ENCODE measurements at places on chromosomes 16 and 17.

- DNase-seq: no peak
These were observed 10.7 kb downstream of the CACNA1H start for GRCh38 chr16:1163567-1164055.

GRCh38 chr16:2472885-2473445 lies 1.9 kb downstream of the NTN3 start:
- DNase-seq: no peak

GRCh38 chr16:69880640-69881133 lies 70.4 kb upstream of the CLEC18A start:
- DNase-seq: no peak

DNA sequence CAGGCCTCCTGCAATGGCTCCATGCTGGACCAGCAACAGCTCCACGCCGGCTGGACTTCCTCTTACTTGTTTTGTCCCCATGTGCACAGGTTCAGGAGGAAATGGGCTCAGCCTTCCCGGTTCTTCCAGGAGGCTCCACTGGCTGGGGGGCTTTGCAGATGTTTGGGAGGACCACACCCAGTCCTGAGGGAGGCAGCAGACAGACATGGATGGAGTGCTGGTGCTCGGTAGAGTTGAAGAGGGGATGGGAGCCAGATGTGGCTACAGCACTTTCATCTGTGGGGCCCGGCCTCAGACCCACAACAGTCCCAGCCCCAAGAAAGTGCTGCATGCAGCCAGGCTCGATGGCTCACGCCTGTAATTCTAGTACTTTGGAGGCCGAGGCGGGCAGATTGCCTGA lies 21.8 kb downstream of the NARF start:
- no peak for DNase-seq

- DNase-seq: no peak
These were observed 807 bp upstream of the HBQ1 start for GRCh38 chr16:179211-180092.

GRCh38 chr17:69810326-69810965 lies 264.6 kb upstream of the KCNJ16 start:
- DNase-seq: no peak

DNA sequence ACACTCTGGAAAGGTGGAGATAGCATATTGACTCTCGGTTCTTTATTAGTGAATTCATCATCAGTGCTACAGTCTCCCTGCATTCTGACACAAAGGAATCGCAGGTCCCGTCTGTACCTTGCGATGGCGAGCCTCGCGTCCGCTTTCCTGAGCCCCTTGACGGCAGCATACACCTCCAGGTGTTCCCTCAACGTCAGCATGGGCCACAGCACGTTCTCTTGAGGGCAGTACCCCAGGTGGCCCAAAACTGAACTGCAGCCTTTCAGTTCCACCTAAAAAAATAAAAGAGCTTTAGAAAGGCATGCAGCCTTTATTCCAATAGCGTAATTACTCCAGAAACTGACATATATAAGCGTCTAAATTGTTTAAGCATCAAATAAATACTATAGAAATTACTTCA lies 24.2 kb upstream of the ABCA9 start:
- no peak for DNase-seq

DNA sequence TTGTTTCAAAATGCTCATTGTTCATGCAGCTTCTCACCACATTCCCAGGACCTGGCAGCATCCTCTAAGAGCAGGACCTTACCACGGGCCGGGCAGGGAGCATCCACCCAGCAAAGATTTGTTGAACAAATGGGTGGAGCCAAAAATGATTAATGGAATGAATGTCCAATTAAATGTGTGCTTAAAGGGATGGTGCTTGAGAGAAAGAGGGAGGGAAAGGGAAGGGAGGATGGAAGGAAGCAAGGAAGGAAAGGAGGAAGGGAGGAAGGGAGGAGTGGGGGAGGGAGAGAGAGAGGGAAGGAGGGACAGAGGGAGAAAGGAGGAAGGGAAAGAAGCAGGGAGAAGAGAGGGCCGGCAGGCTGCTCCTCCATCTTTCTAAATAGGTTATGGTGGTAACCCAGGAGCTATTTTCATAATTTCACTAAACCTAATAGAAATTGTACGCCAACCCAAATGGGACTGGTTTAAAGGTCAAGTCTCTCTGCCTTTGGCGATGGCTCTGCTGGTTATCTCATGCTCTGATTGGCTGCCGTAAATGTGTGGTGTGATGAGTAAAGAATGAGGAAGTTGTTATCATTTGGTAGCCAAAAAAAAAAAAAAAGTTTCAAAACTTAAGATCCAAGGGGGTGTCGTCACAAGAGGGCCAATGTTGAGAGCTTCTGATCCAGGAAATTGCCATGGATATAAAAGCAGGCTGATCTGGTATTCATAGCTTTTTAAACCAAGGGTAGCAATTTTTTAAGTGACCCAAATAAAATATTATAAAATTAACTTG lies 126.7 kb upstream of the FOXF1 start:
- no peak for DNase-seq

DNA sequence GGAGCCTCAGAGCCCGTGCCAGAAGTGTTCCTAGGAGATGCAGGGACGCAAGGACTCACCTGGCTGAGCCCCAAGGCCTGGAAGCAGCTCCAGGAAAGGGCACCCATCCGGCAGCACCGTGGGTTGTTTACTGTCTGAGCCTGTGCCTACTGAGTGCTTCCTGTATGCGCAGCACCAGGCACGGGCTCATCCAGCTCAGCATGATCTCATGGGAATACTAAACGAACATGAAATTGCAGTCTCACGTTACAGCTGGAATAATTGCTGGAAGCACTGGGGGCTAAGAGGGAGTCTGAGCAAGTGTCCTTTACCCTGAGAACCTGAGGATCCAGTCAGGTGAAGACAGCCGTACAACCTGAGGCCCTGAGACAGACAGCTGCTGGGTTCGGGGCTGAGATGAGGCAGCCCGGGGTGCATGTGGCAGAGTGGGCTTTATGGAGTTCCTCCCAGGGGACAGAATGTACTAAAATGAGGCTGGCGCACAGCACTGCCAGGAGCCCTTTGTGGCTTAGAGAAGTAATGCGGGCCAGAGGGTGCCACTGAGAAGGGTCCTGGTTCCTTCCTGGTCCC lies 5.4 kb downstream of the CTRL start:
- no peak for DNase-seq

DNA sequence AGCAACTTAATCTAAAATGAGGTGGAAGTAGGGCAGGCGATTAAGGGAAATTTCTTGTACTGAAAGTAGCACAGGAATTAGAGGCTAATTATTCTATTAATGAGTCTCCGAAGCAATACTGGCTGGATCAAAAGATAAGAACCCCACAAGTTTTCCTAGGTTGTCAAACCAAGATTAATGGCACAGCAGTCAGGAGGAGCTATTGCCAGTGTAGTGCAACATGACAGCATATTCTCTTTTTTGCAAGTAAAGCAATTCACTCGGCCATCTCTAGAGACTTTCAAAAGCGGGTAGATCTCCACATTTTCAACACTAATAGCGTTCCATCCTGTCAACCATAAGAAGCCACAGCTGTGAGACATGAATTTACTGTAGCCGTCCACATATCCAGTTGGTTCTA lies 81.2 kb downstream of the CYB561 start:
- no peak for DNase-seq

- DNase-seq: no peak
These were observed 13.0 kb upstream of the ABCA5 start for GRCh38 chr17:69339937-69340336.

- DNase-seq: no peak
These were observed 3.9 kb downstream of the CD79B start for GRCh38 chr17:63928172-63928666.

GRCh38 chr17:561116-561515 lies 153.5 kb downstream of the VPS53 start:
- peak; percentile 17 for DNase-seq

DNA sequence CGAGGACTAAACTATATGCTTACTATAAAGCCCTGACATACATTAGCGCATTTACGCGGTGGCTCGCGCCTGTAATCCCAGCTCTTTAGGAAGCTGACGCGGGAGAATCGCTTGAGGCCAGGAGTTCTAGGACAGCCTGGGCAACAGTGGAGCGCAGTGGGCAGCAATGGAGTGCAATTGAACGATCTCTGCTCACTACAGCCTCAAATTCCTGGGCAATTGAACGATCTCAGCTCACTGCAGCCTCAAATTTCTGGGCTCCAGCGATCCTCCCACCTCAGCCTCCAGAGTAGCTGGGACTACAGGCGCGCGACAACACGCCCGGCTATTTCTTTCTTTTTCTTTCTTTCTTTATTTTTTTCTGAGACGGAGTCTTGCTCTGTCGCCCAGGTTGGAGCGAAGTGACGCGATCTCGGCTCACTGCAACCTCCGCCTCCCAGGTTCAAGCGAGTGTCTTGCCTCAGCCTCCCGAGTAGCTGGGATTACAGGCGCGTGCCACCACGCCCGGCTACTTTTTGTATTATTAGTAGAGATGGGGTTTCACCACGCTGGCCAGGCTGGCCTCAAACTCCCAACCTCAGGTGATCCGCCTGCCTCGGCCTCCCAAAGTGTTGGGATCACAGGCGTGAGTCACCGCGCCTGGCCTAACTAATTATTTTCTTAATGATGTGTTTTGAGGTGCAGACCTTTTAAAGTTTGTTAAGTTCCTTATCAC lies 506 bp upstream of the COG7 start:
- DNase-seq: no peak

DNA sequence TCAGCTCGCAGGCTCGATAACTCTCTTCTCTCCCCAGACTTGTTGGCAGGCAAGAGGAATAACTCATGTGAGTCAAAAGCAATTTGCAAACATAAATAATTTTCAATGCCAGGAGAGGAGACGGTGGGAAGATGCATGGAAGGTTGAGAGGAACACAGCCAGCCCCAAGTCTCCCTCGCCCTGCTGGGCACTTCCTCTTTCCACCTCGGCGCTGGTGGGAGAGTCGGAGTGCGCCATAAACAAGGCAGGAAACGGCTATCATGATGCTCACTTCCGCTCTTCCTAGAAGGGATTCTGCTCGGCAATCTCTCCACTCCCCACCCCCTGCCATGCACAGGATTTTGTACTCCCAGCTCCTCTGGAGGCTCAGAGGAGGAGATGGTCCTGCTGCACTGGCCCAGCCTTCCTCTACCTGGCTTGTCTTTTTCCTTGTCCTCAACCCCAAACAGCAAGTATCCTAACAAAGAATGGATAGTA lies 13.0 kb downstream of the CBX4 start:
- no peak for DNase-seq

GRCh38 chr16:22358000-22358399 lies 16.4 kb downstream of the CDR2 start:
- DNase-seq: no peak

DNA sequence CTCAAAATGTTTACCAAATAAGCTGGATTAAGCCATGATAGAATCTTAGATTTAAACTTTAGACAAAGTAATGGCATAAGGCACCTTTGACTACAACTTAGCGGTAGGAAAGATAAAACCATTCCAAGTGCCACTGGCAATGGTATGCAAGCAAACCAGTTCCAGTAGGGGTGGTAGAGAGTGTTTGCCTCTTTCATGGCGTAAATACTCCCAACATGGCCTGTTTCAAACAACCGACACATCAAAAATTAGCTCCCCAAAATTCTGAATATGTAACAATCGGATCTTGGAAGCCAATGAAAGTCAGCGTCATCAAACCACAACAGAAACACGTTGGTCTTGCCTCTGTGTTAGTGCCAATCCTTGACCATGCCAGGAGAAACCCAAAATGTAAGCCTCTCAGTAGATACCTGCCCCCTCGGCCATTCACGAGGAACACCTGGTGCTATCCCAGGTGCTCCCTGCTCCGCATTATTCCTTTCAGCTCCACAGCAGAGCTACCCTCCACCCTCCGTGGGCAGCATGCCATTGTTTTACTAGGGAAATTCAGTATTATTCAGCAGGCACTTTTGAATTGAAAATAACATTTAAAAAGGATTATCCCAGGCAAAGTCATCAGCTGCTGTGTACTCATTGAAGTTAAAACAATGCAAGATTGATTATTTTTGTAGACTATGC lies 307.8 kb upstream of the CDH11 start:
- DNase-seq: no peak

GRCh38 chr16:28924399-28924761 lies 658 bp downstream of the RABEP2 start:
- no peak for DNase-seq

DNA sequence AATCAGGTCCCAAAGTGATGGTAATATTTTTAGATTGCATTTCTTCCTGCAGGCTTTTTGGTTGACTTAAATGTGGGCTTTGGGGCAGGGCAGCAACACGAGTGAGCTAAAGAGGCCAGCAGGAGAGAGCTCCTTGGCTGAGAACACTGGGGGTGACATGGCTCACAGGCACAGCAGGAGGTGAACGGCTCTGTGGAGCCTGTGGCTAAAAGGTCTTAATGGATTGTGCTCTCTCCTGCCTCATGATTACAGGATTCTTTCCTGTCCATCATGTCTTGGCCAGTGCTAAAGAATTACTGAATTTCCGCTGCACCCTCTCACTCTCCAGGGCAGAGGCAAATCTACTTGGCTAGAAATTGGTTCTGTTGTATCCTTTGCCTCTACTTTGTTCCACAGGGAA lies 366.6 kb downstream of the HS3ST4 start:
- DNase-seq: no peak

GRCh38 chr16:83717814-83718213 lies 90.0 kb upstream of the HSBP1 start:
- no peak for DNase-seq

GRCh38 chr16:13958474-13958873 lies 38.5 kb downstream of the ERCC4 start:
- DNase-seq: no peak

- no peak for DNase-seq
These were observed 104.6 kb downstream of the METRNL start for GRCh38 chr17:83183951-83184506.

GRCh38 chr16:58021661-58022551 lies 3.6 kb upstream of the MMP15 start:
- no peak for DNase-seq

DNA sequence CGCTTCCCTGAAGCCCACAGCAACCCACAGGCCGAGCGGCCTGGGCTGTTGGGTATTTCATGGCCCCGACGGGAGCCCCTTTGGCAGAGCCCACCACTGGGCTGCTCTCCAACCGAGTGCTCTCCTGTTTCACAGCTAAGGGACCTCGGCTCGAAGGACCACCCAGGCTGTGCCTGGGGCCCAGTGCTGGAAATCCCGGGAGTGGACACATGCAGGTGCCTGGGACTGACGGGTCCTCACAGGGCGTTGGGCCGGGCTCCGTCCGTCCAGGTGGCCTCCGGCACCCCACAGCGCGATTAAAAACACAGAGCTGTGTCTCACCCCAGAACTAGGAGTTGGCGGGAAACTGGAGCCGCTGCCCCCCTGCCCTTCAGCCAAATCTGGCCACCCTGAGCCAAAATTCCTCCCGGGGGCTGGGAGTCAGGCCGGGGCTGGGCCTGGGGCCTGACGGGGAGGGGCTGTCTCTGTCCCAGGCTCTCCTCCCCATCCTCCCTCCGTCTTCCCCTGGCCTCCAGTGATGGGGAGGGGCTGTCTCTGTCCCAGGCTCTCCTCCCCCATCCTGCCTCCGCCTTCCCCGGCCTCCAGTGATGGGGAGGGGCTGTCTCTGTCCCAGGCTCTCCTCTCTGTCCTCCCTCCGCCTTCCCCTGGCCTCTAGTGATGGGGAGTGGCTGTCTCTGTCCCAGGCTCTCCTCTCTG lies 14.1 kb downstream of the UTS2R start:
- no peak for DNase-seq

- DNase-seq: no peak
These were observed 41.1 kb downstream of the TANGO6 start for GRCh38 chr16:68884401-68884800.

GRCh38 chr17:14351493-14351892 lies 50.6 kb downstream of the HS3ST3B1 start:
- no peak for DNase-seq
